ENCODE measurements at places on chromosomes 4 and X. TPM values are rescaled to one million over a fixed set of nuclear protein-coding genes. Genes with fewer than 3 reads are reported as not detected.

- no peak overlapping the region for H3K4me3 ChIP-seq
- no peak overlapping the region for H3K27ac ChIP-seq
- peaks cover 15% of the 10 kb centered on the region for H3K4me1 ChIP-seq
- H3K27me3 ChIP-seq: peaks cover 12% of the 10 kb centered on the region
- H3K36me3 ChIP-seq: no peaks in the 10 kb centered on the region
These were observed 520.4 kb downstream of the BCOR start for GRCh38 chrX:39577206-39577984.

DNA sequence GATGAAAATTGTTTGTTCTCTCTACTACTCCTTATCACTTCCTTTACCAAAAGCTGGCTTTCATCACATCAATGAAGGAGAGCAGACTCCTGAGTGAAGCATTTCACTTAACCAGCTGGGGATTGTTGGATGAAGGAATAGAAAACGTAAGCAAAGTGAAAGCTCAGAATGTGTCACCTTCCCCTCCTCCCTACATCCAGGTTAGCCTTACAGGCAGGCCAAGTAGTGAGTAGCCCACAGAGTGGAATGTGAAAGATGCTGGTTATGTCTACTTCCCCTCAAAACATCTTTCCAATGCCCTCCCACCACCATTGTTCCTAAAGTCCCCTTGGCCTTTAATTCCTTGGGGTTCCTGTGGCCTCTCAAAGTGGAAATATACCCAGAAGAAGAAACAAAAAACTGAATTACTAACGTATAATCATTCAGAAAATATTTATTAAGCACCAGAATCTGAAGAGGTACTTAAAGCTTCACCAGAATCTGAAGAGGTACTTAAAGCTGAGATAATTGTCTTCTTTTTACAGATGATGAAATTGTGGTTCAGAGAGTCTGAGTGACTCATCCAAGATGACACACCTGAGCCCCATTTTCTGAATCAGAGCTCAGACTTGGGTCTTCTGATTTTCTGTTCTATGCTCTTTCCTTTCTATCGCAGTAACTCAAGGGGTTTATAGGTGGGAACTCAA is 6.5 kb downstream of the P2RY4 start:
- H3K4me1 ChIP-seq: no peaks in the 10 kb centered on the region
- no peaks in the 10 kb centered on the region for H3K36me3 ChIP-seq
- DNase-seq: no peak
- no peak overlapping the region for H3K4me3 ChIP-seq
- H3K27ac ChIP-seq: no peak overlapping the region

- peak overlapping the region; percentile 0 for H3K27ac ChIP-seq
- H3K36me3 ChIP-seq: no peaks in the 10 kb centered on the region
- DNase-seq: no peak
- H3K4me1 ChIP-seq: peaks cover 36% of the 10 kb centered on the region
These were observed 58.1 kb downstream of the PHEX start for GRCh38 chrX:22090181-22090580.

DNA sequence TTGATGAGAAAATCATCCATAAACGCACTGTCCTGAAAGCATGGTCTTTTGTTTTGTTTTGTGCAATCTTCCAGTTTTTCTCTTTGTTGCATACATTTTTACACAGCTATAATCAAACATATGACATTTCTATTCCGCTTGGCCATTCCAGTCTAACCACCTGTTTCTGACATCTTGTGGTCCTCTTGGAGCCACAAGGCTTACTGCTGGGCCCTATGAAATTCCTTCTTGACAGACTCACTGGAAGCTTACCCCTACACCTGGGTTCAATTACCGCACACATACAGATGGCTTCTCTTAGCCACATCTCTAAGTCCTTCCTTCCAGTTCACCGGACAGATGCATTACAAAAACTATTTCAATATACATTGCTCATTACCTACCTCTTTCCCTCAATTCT is 72.4 kb downstream of the PAPSS1 start:
- no peak overlapping the region for H3K27ac ChIP-seq
- no peak for DNase-seq
- peaks cover 37% of the 10 kb centered on the region for H3K36me3 ChIP-seq

The CACNA1F gene
- total RNA-seq: not detected

The BMX gene
- total RNA-seq: not detected

The JCHAIN gene
- total RNA-seq: not detected

The ITGB1BP2 gene
- total RNA-seq: 2.1 TPM

DNA sequence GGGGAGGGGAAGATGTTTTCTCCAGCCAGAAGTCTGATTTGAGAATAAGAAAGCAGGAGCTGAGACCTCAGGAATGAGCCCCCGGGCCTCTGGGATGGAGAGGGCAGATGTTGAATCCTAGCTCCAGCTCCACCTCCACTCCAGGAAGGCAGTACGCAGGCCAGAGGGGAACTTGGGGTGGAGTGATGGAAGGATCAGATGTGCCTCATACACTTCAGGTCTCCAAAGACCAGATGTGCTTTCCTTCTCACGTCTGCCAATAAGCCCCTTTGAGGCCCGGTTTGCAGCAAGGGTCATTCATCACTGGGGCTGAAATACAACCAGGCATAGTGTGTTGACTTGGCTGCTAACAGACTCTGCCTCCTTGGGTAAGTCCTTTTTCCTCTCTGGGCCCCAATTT is 28.1 kb downstream of the STARD8 start:
- H3K4me1 ChIP-seq: peaks cover 9% of the 10 kb centered on the region
- H3K27ac ChIP-seq: no peak overlapping the region
- H3K36me3 ChIP-seq: no peaks in the 10 kb centered on the region
- no peak overlapping the region for H3K4me3 ChIP-seq
- H3K27me3 ChIP-seq: no peaks in the 10 kb centered on the region

The AFP gene
- total RNA-seq: 1.3 TPM

GRCh38 chrX:70878902-70879301 is 29.6 kb downstream of the TEX11 start:
- no peaks in the 10 kb centered on the region for H3K36me3 ChIP-seq
- no peak overlapping the region for H3K27ac ChIP-seq
- no peak for DNase-seq
- no peak overlapping the region for H3K4me3 ChIP-seq

DNA sequence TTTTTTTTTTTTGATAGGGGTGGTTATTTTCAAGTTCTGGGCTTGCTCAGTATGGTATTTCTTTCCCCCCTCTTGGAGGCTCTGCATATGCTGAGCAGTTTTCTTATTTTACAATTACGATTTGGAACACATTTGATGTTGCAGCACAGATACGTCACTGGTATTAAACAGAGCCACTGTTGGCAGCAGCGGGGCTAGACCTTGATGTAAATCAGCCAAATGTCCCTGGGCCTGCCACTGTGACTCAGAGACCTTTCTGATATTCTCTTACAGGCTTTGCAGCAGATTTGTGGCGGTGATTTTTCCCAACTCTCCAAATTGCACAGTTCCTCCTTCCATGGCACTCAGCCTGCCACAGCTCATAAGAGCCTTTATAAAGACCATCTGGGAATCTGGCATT is 81.1 kb downstream of the VMA21 start:
- no peaks in the 10 kb centered on the region for H3K27me3 ChIP-seq
- no peaks in the 10 kb centered on the region for H3K4me1 ChIP-seq
- no peak overlapping the region for H3K4me3 ChIP-seq
- no peak for DNase-seq
- H3K36me3 ChIP-seq: no peaks in the 10 kb centered on the region

DNA sequence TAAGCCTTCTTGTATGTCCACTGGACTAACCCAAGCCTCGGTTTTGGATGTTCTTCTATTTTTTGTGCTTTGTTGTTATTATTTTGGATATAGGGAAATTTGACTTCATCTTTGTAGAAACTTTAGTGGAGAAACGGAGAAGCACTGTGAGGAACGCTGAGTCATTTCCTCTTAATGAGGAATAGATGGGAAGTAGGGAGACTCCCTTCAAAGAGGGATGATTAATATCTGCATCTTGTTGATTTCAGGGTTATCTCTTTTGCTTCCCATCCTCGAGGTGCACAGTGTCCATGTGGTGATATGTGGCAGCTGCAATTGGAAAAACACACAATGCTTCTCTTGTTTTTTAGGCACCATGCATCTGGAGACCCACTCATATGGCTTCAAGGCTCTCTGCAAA is 1147.9 kb downstream of the NLGN4X start:
- H3K27ac ChIP-seq: no peak overlapping the region
- H3K4me1 ChIP-seq: no peaks in the 10 kb centered on the region
- no peak overlapping the region for H3K4me3 ChIP-seq
- no peaks in the 10 kb centered on the region for H3K27me3 ChIP-seq
- DNase-seq: no peak

DNA sequence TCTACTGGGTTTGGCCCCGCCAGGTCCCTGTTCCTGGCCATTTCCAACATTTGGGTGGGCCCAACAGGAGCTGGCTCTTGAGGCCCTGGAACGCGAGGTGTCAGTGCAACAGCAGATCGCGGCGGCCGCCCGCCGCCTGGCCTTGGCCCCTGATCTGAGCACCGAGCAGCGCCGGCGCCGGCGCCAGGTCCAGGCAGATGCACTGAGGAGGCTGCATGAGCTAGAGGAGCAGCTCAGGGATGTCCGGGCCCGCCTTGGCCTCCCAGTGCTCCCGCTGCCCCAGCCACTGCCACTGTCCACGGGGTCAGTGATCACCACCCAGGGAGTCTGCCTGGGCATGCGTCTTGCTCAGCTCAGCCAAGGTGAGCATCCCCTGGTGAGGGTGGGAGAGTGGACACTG is 5.5 kb downstream of the CCDC120 start:
- no peaks in the 10 kb centered on the region for H3K27me3 ChIP-seq
- DNase-seq: no peak
- no peaks in the 10 kb centered on the region for H3K36me3 ChIP-seq

- no peak for DNase-seq
- H3K27ac ChIP-seq: no peak overlapping the region
- no peaks in the 10 kb centered on the region for H3K36me3 ChIP-seq
- H3K4me3 ChIP-seq: no peak overlapping the region
- H3K27me3 ChIP-seq: peaks cover 2% of the 10 kb centered on the region
- H3K4me1 ChIP-seq: no peaks in the 10 kb centered on the region
These were observed 27.5 kb upstream of the HMGB3 start for GRCh38 chrX:150955590-150955989.

The NFXL1 gene
- total RNA-seq: 11.9 TPM

The CPXCR1 gene
- not detected for total RNA-seq

- no peaks in the 10 kb centered on the region for H3K4me1 ChIP-seq
- H3K27me3 ChIP-seq: no peaks in the 10 kb centered on the region
- H3K36me3 ChIP-seq: no peaks in the 10 kb centered on the region
- no peak overlapping the region for H3K4me3 ChIP-seq
- H3K27ac ChIP-seq: no peak overlapping the region
These were observed 586.0 kb downstream of the ACTRT1 start for GRCh38 chrX:127466211-127466610.

DNA sequence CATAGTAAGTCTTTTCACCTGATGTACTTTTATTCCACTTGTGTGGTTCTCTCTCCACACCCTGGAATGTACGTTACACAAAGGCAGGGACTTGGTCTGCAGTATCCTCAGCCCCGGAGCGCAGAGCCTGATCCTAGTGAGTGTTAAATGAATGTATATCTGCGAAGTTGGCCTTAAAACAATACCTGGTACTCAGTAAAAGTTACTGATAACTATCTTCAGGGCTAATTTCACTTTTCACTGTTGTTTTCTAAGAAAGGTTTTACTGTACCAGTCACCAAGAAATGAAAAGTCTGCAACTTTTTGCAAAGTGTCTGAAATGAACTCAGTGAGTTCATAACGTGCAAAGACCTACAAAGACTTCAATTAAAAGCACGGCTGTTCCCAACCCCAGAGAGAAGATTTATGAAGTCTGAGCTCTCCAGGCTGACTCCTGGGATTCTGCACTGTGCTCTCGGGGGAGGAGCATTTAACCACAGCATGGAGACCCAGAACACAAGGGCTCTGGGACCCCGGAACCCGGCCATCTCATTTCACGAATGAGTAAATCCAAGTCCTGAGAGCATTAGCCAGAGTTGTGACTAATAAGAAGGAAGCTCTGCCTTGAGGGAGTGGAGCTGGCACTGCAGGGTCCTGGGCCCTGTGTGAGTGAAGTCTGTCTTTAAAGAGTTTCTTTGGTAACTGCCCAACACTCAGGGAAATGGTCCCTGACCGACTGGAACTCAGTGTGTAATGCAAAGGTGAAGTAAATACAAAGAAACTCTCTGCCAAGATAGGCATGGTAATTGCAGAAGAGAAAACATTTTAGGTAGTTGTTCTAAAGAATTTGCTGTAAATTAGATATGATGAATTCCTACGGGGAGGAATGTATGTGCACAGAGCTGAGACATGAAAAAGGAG is 165.8 kb downstream of the NSUN7 start:
- DNase-seq: no peak
- peak overlapping the region; percentile 93 for H3K27ac ChIP-seq
- no peak overlapping the region for H3K4me3 ChIP-seq
- no peaks in the 10 kb centered on the region for H3K27me3 ChIP-seq
- H3K36me3 ChIP-seq: peaks cover 7% of the 10 kb centered on the region

DNA sequence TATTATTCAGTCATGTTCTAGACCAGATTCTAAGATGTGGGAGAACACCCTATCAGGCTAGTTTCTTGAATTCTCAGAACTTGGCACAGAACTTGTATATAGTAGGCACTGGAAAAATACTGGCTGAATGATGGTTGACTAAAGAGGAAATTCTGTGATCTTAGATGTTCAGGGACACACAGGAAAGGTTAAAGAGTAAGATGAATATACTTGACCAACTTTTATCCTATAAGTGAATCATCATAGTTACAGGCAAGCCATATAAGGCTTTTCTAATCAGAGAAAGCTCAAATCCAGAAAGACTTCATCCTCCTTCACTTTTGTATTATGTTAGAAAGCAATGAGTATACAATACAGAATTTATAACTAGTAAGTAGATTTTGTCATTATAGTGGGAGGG is 53.8 kb downstream of the SEPTIN11 start:
- peak overlapping the region; percentile 93 for H3K27ac ChIP-seq
- H3K4me1 ChIP-seq: peaks cover 95% of the 10 kb centered on the region
- no peaks in the 10 kb centered on the region for H3K27me3 ChIP-seq
- DNase-seq: no peak
- no peak overlapping the region for H3K4me3 ChIP-seq

The SLC34A2 gene
- not detected for total RNA-seq

The KIAA1210 gene
- total RNA-seq: not detected

The DOK7 gene
- not detected for total RNA-seq

The SGMS2 gene
- 71.5 TPM for total RNA-seq

DNA sequence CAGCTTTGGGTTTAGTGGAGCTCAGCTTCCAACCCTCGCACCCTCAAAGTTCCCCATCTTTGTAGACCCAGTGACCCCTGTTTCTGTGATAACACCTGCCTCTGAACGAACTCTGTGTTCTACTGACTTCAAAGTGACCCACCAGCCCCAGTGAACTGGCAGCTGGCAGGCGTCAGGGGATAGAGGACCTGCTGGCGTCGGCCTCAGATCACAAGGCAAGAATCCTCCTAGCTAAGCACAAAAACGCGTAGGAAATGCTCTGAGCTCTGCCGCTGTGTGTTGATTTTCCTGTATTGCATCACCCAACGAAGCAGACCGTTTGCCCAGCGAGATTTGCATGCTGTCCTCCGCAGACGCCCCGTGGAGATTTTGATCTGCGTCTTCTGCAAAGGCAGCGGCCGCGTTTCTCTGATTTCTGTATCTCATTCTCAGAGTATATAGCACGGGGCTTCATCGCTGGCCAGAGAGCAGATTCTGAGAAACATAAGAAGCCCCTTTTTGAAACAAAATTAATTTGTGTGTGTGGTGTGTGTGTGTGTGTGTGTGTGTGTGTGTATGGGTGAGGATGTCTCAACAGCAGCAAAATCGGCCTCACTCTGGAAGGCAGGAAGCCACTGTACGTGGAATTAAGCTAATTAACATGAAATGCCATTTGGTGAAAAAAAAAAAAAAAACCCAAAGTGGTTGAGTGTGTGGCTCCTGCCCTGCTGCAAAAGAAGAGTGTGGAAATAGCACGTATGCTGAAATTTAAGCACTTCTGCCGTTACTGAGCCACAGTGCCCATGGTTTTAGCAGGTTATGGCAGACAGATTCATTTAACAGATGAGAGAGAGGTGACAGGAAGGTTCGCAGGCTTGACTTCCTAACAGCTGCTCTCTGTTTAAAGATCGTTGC is 29.2 kb upstream of the ASMTL start:
- H3K36me3 ChIP-seq: peaks cover 13% of the 10 kb centered on the region
- peaks cover 10% of the 10 kb centered on the region for H3K4me1 ChIP-seq
- no peak for DNase-seq
- H3K27ac ChIP-seq: peak overlapping the region; percentile 98

All from chondrocyte (in vitro differentiated cells).